Glutamatergic neuron (in vitro differentiated cells): ENCODE measurements at places on chromosomes 6 and 20. TPM values are rescaled to one million over a fixed set of nuclear protein-coding genes. Genes with fewer than 3 reads are reported as not detected.

GRCh38 chr6:40425192-40425919 is 161.8 kb downstream of the LRFN2 start:
- DNase-seq = peak; percentile 56
- H3K36me3 ChIP-seq = no peaks in the 10 kb centered on the region
- H3K4me1 ChIP-seq = peaks cover 16% of the 10 kb centered on the region
- peak overlapping the region; percentile 86 for H3K27ac ChIP-seq
- peak overlapping the region; percentile 53 for H3K4me3 ChIP-seq

Gene REM1
- 2.8 TPM for total RNA-seq

GRCh38 chr6:46989398-46989797 is 52.7 kb downstream of the ADGRF1 start:
- H3K27ac ChIP-seq = no peak overlapping the region
- no peaks in the 10 kb centered on the region for H3K27me3 ChIP-seq
- no peak overlapping the region for H3K4me3 ChIP-seq
- H3K36me3 ChIP-seq = no peaks in the 10 kb centered on the region
- H3K4me1 ChIP-seq = no peaks in the 10 kb centered on the region

DNA sequence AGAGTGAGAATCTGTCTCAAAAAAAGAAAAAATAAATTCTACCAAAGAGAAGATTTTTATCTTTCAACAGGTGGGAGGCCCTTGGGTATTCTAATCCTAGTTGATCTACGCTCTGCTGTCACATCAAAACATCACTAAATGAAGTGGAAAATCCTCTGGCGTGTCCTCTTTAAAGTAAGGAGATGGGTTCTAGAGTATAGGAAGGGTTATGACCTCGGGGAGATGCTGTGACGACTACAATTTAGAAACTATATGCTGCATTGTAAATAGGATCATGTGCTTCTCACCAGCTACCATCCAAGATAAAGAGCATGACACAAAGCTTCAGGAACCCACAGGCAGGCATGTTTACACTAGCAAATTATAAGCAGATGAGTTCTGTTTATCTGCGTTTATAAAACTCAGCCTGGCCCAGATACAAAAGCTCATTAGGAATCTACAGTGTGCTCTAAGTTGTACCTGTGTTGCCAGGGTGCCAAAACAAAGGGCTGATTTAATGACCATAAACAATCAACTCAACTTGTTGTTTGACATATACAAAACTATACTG is 197.1 kb upstream of the PLN start:
- H3K4me3 ChIP-seq = no peak overlapping the region
- no peaks in the 10 kb centered on the region for H3K36me3 ChIP-seq
- H3K27ac ChIP-seq = no peak overlapping the region
- no peak for DNase-seq
- H3K4me1 ChIP-seq = no peaks in the 10 kb centered on the region

DNA sequence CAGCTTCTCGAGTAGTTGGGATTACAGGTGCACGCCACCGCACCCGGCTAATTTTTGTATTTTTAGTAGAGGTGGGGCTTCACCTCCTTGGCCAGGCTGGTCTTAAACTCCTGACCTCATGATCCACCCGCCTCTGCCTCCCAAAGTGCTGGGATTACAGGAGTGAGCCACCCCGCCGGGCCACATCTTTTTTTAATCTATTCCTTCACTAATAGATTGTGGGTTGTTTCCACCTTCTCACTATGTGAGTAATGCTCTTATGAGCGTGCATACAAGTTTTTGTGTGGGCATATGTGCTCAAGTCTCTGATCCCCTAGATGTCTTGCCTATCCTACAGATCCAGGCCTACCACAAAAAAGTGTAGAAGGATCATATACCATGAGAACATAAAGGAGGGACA is 30.7 kb downstream of the CARMIL1 start:
- H3K27ac ChIP-seq = no peak overlapping the region
- no peak overlapping the region for H3K4me3 ChIP-seq
- no peaks in the 10 kb centered on the region for H3K27me3 ChIP-seq
- H3K36me3 ChIP-seq = no peaks in the 10 kb centered on the region

Gene WFDC10B
- not detected for total RNA-seq

DNA sequence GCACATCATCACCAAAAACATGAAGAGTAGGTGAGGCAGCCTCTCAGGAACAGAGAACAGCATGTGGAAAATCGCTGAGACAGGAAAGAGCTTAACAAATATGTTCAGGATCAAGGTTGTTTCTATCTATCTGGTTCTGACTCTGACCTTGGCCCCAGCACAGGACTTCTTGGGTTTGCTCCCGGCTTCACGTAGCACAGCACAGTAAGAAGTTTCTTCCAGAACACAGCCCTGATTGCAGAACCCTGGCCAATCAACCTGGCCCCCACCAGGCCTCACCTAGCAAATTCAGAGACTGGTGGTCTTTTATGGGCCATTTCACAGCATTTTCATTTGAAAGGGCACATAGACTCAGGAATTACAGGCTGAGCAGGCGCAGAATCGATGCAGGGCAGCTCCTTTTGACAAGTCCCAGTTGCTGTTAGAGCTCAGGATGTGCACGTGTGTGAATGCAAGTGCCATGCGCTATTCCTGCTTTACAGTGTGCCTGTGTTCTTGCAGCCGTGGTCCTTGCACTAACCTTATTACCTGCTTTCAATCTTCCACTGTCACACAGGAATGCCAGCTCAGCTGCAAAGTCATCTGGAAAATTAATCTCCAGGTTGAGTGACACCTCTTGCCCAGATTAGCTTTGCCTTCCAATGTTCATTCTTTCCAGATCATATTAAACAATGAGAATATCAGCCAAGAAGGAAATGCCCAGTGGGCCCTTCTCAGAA is 100.5 kb upstream of the SLC2A12 start:
- no peaks in the 10 kb centered on the region for H3K27me3 ChIP-seq
- no peak overlapping the region for H3K27ac ChIP-seq
- H3K36me3 ChIP-seq = no peaks in the 10 kb centered on the region
- H3K4me3 ChIP-seq = no peak overlapping the region

GRCh38 chr6:72968704-72969103 is 256.6 kb downstream of the KHDC1L start:
- no peak overlapping the region for H3K4me3 ChIP-seq
- H3K27ac ChIP-seq = no peak overlapping the region
- no peak for DNase-seq
- H3K4me1 ChIP-seq = no peaks in the 10 kb centered on the region
- H3K27me3 ChIP-seq = peaks cover 3% of the 10 kb centered on the region

Gene C20orf144
- not detected for total RNA-seq

GRCh38 chr6:36101691-36102090 is 28.6 kb upstream of the MAPK13 start:
- peaks cover 41% of the 10 kb centered on the region for H3K4me1 ChIP-seq
- no peaks in the 10 kb centered on the region for H3K36me3 ChIP-seq
- no peaks in the 10 kb centered on the region for H3K27me3 ChIP-seq
- no peak for DNase-seq

DNA sequence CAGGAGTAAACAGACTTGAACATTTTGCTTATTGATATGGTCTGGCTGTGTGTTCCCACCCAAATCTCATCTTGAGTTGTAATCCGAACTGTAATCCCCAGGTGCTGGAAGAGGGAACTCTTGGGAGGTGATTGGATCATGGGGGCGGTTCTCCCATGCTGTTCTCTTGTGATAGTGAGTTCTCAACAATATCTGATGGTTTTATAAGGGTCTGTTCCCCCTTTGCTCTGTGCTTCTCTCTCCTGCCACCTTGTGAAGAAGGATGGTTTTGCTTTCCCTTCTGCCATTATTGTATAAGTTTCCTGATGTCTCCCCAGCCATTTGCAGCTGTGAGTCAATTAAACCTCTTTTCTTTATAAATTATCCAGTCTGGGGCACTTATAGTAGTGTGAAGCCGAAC is 40.0 kb downstream of the MYLIP start:
- H3K27me3 ChIP-seq = no peaks in the 10 kb centered on the region
- H3K36me3 ChIP-seq = no peaks in the 10 kb centered on the region

DNA sequence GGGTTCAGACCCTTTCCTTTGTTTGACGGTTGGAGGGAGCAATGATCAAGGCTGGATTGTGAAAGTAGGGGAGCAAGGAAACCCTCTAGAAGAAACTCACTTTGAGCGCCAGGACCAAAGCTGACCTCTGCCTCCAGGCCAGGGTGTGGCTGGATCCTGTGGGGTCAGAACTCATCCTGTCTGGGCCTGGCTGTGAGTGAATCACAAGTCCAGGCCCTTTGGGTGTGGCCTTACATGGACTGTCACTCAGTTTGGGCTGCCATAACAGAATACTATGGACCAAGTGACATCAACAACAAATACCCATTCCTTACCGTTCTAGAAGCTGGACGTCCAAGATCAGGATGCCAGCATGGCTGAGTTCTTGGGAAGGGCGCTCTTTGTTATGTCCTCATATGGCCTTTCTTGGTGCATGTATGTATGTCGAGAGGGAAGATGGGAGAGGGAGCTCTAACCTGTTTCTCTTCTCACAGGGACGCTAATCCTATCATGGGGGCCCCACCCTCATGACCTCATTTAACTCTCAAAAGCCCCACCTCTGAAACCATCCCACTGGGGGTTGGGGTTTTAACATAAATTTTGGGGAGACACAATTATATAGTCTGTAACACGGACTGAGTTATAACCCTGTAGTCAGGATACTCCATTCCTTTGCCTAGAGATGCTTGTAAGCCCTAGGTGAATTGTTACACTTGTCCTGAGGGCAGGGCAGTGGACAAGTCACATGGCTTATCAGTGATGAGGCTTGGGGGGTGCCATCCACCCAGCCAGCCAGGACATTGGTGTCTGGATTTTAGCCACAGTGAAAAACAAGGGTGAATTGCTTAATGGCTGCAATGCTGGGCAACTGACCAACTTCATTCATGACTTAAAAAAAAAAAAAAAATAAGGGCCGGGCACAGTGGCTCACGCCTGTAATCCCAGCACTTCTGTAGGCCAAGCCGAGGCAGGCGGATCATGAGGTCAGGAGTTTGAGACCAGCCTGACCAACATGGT is 80.0 kb downstream of the TRMT11 start:
- DNase-seq = no peak
- H3K27me3 ChIP-seq = peaks cover 3% of the 10 kb centered on the region
- H3K36me3 ChIP-seq = no peaks in the 10 kb centered on the region
- no peak overlapping the region for H3K27ac ChIP-seq
- H3K4me3 ChIP-seq = no peak overlapping the region

DNA sequence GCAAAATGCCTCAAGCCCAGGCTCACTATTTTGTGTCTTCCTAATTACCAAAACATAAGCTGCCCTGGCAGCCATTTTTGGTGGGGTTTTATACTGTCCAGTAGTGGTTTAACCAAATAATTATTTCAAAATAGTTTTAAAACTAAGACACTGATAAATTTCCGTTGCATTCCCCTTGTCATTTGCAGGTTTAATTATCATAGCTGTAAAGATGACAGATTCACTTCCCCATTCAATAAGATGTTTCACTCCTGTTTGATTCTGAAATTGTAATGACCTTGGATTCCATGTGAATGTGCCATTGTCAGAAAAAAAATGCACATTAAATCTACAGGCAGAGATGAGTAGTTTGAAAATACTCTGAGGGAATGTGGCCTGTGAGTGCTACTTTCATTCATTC is 172.0 kb downstream of the COL9A1 start:
- H3K4me1 ChIP-seq = no peaks in the 10 kb centered on the region
- no peak overlapping the region for H3K4me3 ChIP-seq
- no peak for DNase-seq
- H3K27ac ChIP-seq = no peak overlapping the region

DNA sequence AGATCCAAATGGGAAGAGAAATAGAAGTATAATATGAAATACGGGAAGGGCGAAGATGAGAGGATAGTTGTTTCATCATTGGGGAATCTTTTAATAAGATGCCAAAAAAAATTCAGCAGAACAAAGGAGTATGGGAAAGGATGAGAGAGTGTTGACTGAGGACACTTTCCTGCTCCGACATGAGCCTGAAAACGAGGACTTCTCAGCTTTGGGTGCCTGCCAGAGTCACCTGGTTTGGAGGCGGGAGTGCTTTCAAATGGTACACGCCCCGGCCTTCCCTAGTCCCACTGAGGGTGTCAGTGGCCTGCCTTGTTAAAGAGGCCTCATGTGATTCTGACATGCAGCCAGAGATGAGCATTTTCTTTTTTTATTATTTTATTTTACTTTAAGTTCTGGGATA is 250.9 kb downstream of the ANKRD60 start:
- H3K4me1 ChIP-seq = peaks cover 15% of the 10 kb centered on the region
- no peak overlapping the region for H3K27ac ChIP-seq
- H3K36me3 ChIP-seq = no peaks in the 10 kb centered on the region
- no peak for DNase-seq
- H3K4me3 ChIP-seq = no peak overlapping the region
- peaks cover 8% of the 10 kb centered on the region for H3K27me3 ChIP-seq

Gene ELOVL4
- total RNA-seq = 37.2 TPM
